ENCODE measurements at places on chromosomes 11 and 22.

DNA sequence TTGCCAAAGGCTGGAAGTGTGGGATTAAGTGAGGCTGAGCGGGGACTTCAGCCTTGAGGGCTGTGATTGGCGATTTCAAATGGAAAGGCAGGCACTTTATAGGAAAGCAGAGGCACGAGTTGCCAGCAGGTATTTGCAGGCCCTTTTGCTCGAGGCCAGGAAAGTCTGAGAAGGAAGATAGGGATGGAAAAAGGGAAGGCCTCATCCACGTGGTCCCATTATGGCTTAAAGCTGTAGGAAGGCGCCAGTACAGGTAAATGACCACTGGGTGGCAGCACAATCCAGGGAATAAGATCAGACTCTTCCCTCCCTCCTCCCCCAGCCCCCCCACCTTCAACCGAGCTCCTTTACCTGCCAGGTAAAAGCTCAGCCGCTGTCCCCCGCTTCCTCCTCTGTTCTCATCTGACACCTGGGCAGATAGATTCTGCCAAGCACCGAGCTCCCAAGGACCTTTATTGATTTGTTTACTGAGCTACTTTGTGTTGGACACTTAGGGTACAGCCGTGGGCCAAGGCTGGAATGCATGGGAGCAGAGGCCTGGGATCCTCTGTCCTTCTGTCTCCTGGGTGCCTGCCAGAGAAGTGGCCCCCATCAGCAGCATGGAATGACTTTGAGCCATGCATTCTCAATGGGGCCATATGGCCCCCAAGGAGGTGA lies 7.5 kb downstream of the P2RX3 start:
- DNase-seq: peak; percentile 57

GRCh38 chr22:36613958-36614357 lies 85.0 kb upstream of the EIF3D start:
- DNase-seq: no peak

DNA sequence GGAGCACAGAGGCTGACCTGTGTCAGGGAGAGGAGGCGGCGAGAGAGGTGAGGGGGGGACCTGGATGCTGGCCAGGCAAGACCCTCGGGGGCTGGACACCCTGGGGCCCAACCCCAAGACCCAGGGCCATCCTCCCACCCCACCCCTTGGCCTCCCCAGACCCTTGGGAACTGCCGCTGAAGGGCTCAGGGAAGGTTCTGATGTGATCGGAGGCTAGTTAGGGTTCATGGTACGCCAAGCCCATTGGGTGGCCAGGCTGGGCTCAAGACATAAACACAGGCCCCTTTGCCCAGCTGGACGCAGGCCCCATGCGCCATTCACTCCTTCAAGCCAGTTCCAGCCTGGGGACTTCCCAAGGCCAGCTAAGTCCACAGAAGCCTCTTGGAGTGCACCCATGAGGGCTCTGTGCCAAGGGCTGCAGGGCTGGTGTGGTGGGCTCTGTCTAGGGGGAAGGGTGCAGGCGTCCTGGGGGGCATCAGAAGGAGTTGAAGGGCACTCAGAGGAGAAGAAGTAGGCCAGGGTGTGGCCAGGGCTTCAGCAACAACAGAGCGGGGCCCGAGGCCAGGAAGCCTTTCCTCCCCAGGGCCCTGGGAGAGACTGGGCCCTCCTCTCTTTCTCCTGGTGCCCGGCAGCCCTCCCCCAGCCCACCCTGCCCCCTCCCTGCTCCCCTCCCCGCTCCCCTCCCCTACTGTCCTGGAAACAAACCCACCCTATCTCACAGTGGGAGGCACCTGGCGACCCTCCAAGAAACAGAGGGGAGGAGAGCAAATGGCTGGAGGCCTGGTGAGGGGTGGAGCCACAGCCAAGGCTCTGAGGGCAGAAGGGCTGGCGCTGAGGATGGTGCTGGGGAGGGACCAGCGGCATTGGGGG lies 12.9 kb downstream of the TSPAN32 start:
- DNase-seq: no peak

DNA sequence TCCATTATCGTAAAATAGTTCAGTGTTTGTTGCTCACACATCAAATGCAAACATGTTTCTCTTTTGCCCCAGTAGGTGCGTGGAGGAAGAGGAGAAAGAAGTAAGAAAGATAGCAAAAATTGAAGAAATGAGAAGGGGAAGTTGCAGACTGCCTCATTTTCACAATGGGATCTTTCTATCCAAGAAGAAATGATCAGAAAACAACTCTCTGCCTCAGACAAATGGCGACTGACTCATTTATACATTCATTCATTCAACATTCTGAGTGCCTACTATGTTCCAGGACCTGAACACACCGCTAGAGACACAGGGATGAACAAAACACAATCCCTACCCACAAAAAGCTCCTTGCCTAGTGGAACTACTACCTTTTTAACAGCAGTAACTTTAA lies 367 bp downstream of the HPS5 start:
- DNase-seq: no peak
